ENCODE measurements at places on chromosomes 1 and 21.

DNA sequence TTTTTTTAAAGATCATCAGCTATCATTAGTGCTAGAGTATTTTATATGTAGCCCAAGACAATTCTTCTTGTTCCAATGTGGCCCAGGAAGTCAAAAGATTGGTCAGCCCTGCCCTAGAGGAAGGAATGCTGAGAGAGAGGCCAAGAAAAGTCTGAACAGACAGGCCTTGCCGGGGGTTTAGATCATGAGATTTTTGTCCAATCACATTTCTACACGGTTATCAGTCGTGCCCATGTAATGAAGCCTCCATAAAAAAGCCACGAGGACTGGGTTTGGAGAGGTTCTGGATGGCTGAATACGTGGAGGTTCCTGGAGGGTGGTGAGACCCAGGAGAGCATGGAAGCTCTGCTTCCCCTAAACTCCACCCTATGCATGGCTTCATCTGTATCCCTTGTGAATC is 24.3 kb upstream of the ENO1 start:
- peak; percentile 47 for DNase-seq

DNA sequence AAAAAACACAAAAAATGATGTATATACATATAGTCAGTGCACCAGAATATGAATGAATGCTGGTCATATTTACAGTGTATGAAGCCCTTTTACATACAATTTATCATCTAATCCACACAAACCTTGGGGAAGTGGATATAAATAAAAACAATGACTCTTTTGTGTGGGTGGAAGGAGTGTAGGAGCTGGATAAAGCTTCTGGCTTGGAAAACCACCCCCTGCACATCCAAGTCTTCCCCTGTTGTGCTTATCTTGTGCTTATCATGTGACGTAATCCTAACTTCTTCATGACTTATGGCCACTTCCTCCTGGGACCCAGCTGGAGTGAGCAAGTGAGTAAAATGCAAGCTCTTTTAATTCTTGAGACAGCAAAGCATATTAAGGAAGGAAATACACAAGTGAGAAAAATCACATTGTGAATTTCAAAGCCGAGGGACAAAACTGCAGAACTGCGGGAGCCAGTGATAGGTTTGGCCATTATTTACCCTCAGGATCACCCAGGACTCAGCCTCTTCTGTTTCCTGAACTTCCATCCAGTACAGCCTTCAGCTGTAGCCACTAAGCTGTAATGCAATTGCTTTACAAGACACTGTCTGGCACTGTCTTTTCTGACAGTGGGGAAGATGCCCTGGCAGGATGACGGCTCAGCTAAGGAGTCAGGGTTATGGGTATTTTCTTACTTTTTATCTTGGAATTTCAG is 104.0 kb upstream of the PPM1J start:
- DNase-seq = no peak

- DNase-seq = no peak
These were observed 182.3 kb upstream of the GREM2 start for GRCh38 chr1:240794046-240794843.

GRCh38 chr1:107835151-107835670 is 129.8 kb downstream of the VAV3 start:
- no peak for DNase-seq

- no peak for DNase-seq
These were observed 90.4 kb upstream of the AJAP1 start for GRCh38 chr1:4564051-4564450.

DNA sequence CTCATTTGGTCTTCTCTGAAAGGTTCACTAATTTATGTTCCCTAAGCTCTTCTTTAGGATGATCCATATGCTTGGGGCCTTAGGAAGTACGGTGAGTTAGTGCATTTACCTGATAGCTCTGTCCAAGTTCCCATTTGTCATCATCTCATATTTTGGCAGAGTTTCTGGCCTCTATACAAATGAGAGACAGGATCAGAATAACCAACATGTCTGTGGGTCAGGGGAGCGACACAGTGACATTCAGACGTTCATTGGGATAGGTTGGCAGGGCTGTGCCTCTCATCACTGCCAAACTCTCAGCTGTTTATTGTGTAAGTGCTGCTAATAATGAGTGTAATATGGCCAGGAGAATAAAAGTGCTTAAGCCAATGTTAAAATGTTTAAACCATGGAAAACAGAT is 561.1 kb upstream of the ZRANB2 start:
- no peak for DNase-seq

- DNase-seq = no peak
These were observed 123.7 kb upstream of the EDN2 start for GRCh38 chr1:41608211-41608610.

GRCh38 chr1:201173736-201174135 is 16.9 kb upstream of the IGFN1 start:
- no peak for DNase-seq

DNA sequence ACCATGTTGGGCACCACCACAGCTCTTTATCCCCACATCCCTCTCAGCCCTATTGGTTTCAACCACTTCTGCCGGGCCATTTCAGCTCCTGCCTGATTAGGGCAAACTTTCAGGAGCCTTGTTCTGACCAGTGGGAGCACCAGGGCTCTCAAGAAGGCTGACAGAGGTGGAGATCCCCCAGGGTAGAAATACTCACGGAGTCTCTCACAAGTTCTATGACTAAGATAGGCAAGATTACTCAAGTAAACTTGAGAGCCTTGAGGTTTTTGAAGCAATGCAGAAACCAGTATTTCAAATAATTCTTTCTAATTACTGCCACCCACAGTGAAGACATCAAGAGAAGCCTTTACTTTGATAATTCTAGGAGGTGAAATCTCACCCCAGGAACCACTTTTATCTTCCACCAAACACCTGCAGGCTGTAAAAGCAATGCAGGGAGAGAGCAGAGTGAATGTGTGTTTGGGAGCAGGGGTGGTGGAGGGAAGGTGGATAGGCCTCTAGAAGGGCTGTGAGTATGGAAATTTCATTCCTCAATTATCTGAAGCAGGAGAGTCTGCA is 6.6 kb upstream of the PTCH2 start:
- no peak for DNase-seq

DNA sequence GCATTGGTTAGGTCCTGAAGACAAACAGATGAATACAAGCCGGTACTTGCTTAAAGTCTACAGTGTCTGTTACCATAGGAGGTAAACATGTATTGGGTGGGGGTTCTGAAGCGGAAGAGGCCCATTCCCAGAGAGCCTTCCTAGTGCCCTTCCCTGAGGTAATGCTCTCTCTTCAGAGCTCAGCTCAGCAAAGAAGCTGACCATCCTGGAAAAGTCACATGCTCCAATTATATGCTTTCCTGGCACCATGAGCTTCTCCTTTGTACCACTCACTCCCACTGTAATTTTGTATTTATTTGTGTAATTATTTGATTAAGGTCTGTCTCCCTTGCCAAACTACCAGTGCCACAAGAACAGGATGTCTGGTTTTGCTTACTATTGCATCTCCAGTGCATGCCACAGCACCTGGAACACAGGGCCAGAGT is 42.0 kb downstream of the RAB3B start:
- no peak for DNase-seq

DNA sequence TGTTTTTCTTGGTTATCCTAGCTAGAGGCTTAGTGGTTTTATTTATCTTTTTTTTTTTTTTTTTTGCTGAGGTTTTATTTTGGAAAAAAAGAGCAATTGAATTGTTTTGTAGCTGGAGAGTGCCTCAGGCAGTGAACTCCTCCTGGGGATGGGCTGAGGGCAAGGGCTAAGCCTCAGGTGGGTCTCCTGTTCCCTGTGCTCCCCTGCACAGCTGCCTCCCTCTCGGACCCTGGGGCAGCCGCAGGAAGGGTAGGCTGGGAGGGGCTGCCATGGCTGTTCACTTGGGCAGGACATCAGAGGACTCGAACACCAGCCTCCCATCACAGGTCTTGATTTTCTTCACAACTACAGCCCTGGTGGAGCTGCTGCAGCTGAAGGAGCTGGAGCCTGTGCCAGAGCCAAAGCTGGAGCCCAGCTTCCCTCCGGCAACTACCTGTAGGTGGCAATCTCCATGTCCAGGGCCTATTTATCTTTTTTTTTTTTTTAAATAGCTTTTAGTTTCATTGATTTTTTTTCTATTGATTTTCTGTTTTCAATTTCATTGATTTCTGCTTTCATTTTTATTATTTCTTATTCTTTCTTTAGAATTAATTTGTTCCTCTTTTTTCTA is 28.9 kb downstream of the LEPR start:
- no peak for DNase-seq
